ENCODE measurements at places on chromosomes 2 and 18.

GRCh38 chr2:173130496-173131465 lies 55.1 kb downstream of the MAP3K20 start:
- DNase-seq: no peak

- DNase-seq: no peak
Observed at GRCh38 chr2:44218771-44219170, 50.1 kb downstream of the PPM1B start.

DNA sequence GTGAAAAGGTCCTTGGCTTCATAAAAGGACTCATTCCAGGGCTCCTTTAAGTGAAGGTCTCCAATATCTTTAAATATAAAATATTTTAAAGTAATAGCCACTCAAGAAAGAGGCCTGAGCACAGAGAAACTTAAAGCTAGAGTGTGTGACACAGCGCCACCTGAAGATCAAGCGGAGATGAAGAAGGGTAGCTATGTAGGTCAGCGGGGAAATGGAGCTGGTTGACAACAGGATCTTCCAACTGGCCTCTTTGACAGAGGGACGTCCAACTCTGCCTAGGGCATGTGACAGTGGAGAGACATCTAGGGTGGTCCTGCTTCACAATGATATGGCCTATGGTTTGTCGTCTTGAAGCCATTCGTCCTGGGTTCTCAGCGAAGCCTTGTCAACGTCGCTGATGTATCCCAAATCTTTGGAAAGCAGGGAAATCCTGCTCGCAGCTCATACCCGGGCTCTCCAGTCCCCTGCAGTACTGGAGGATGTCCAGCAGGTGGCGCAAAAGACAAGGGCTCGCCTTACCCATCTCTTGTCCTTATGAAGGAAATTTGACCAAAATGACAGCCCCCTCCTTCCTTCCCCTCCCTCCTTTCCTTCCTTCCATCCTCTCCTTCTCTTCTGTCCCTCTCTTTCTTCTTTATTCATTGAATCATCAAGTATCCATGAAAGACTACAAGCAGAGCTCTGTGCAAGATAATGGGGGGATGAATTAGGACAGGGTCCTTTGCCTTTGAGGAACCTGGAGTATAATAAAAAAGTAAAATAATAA lies 59.6 kb downstream of the LONRF2 start:
- DNase-seq: peak; percentile 29

DNA sequence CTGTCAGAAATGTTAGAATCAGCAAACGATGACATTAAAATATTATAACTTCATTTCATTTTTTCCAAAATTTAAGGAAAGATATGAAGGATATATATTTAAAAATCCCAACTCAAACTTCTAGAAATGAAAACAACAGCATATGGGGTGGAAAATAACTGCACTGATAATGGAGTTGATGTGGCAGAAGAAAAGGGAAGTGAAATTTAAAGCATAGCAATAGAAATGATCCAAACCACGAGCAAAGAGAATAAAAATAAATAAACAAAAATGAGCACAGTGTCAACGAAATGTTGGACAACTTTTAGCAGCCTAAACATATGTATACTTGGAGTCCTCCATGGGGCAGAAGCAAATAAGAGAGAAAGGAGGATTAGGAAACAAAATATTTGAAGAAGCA lies 280.2 kb downstream of the KCNJ3 start:
- DNase-seq: no peak

DNA sequence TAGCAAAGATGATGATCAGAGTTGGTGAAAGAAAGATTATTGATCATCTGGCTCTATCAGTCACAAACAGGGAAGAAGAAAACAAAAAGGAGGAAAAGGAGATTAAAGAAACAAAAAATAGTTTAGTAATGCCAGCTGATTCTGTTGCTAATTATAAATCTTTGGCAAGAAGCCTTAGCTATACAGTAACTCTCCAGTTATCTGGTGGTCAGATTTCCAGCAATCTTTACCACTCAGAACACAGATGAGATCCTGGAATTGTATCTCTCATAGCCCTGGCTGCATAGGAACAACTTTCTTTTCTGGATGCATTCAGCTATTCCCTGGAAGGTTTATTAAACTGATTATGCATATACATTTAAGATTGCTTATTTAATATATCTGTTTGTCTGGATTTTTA lies 256.8 kb upstream of the ZEB2 start:
- no peak for DNase-seq

DNA sequence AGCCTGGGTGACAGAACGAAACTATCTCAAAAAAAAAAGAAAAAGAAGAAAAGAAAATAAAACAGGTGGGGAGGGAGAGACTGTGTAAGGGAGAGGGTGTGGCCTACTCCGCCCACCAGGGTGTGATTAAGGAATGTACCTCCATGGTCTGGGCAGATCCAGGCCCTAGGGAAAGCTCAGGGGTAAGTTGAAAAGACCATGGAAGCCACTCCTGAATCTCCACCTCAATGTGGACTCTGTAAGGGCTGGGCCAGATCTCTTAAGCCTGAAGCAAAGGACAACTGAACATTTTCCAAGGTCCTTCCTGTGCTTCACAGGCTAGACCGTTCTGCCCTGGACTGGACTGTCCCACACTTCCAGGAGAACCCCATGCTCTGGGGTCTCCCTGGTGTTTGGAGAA lies 9.7 kb upstream of the ATG16L1 start:
- DNase-seq: no peak

DNA sequence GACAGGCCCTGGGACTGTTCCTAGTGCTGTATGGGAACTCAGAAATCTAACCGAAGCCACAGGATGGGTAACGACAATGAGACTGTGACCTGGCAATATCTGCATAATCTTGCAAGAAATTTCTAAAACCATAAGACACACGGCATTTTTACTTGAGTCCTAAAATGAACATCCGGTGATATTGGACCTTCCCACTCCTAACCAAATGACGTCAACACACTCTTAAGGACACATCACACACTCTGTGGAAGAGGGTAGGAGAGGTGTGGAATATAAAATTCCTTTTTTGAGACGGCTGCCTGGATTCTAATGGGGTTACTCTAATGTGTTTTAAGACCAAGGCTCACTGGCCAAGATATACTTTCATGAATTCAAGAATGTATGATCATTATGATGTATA lies 195.9 kb downstream of the SLC8A1 start:
- no peak for DNase-seq

DNA sequence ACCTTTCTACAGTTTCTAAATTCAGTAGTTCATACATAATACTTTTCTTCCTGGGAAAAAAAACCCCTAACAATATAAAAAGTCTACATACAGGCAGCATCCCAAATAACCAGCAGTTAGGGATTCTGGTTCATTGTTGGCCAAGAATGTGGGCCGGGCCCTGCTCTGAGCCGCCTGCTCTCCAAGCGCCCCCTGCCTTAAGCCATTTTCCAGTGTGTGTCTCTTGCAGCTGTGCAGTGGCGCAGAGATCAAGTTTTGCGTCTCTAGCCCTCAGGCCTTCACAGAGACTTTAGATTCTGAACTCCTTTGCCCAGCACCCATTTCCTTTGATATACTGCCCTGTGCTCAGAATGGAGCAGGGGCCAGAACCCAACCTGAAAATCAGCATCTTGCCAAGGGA lies 32.9 kb downstream of the RMC1 start:
- DNase-seq: no peak

- DNase-seq: no peak
Observed at GRCh38 chr2:20072436-20073158, 21.2 kb upstream of the LAPTM4A start.

DNA sequence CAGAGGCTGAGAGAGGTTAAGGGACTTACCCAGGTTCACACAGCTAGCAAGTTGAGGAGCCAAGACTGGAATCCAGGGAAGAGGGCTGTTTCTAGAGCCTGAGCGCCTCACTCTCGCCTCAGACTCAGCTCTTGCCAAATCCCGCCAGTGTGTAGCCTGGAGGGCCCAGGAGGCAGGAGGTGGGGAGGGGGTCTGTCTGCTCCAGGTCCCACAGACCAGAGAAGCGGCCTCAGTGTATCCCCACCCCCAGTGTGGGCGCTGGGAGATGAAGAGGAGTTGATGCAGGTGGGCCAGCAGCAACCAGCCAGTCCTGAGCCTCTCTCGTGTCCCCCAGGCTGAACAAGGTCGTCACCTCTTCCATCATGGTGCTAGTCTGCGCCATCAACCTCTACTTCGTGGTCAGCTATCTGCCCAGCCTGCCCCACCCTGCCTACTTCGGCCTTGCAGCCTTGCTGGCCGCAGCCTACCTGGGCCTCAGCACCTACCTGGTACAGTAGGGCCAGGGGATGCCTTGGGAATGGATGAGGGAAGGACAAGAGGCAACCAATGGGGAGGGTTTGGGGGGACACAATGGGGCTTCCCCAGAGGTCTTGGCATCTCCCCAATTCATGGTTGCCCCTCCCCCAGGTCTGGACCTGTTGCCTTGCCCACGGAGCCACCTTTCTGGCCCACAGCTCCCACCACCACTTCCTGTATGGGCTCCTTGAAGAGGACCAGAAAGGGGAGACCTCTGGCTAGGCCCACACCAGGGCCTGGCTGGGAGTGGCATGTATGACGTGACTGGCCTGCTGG lies 5.2 kb upstream of the CTDSP1 start:
- DNase-seq: no peak

- DNase-seq: peak; percentile 23
Observed at GRCh38 chr2:37625796-37626571, 45.5 kb downstream of the CDC42EP3 start.

Measured in NCI-H1092 (cell line).